NCI-H1092 (cell line): ENCODE measurements at places on chromosomes 16 and 17.

- peak; percentile 71 for DNase-seq
These were observed at the start of gene MAP3K14 for GRCh38 chr17:45316434-45317110. MAP3K14 (minus strand) TSS chr17:45317020; CDS start chr17:45290745, 26,275 bp downstream.

DNA sequence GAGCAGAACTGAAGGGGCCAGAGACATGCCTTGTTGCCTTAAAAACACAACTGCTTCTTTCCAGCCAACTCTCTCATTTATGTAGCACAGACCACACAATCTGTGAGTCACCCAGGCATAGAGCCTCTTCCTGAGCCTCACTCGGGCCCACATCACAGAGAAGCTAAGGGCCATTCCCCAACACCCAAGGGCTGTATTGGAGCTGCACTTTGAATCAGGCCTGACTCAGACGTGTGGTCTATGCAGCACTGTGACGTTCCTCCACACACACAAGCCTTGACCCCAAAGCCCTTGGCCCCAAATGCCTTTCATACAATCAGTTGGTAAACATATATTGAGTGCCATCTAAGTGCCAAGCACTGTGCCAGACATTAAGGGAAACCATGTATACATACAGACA is 308.9 kb upstream of the DYNLRB2 start:
- no peak for DNase-seq

DNA sequence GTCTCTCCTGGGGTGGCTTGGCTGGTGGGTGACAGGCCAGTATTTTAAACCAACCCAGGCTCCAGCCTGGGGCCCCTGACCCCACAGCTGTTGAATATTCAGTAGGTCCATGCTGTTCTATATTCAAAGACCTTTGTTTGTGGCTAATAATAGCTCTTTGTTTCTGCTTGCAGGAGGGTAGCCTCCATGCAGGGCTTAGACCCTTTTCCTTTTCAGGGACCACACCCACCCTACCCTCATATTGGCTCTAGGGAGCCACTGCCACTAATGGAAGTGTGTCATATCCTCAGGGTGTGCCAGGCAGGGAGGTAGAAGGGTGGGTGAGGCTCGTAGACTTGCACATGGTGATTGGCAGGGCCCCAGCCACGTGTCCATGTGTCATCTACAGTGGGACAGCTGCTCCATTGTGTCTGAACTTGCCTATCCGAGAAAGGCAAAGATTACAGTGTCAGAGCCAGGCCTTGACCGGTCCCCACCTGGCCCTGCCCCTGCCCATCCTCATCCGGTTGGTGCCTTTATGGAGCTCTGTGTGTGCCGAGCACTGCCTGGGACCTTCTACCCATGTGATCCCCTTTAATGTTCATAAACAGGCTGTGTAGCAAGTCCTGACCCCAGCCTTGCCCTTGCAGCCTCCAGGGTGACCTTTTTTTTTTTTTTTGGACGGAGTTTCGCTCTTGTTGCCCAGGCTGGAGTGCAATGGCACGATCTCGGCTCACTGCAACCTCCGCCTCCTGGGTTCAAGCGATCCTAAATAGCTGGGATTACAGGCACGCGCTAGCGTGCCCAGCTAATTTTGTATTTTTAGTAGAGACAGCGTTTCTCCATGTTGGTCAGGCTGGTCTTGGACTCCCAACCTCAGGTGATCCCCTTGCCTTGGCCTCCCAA is 22.1 kb downstream of the TMC7 start:
- no peak for DNase-seq

DNA sequence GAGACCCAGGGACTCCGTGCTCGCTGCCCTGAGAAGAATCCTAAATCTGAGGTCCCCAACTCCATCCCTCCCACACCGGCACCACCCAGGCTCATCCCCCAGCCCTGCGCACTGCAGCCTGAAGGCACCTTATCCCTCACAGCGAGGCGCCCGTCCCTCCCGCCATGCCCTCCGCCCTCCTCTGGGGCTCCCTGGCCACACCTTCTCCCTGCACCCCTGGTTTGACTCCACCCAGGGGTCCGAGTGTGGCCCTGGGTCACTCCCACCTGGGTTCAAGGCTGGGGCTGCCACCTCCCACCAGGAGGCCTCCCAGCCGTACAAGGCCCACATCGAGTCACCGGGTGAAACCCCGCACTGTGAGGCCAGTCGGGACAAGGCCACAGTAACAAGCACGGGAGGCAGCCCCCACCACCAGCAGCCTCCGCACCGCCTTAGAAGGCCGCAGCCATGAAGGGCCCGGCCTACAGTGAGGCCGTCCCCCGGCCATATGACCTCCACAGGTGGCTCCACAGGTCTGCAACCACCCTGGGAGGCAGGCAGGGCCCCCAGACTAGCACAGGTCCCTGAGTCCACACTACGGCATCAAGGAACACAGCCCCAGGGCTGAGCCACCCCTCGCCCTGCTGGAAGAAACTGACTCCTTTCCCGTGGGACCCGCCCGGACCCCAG is 8.3 kb downstream of the HAGH start:
- no peak for DNase-seq

DNA sequence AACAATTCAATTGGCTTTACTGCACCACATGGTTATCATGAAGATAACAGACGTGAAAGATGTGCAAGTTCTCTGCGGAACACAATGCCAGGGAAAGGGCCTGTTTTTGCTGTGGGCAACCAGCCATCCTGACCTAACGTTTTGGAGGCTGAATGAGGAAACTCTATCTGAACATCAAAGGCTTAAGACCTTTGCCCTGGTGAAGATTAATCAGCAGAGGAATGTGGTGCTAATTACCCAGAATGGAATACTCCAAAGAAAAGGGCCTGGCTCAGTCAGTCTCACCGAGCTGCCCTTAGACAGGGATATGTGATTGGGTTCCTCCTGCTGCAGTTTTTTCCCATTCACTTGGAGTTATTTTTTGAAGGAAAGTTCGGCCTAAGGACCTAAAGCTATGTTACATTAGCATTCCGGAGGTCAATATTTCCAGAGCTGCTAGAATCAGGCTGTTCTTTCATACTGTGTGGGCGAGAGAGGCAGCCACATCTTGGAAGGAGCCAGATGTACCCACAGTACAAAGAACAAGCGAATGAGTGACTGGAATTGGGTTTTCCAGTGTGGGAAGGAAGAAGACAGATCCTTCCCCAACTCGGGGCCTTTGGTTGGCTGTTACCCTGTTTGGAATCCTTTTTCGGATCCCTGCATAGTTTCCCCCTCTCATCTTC is 15.5 kb downstream of the ASIC2 start:
- no peak for DNase-seq

DNA sequence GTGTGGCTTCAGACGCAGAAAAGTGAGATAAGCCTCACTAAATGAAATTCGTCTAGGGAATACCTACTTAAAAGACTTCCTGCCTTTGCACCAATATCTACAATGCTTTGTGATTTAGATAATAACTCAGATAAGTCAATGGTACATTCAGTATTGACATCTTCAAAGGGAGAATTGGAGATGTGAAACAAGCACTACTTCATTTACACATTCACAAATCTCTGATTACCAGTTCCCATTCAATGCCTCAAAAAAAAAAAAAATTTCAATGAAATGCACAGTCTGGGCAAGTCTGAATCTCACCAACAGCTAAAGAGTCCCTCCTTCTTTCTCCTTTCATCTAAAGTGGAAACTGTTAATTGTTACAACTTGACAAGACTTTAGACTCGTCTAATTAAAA is 3.7 kb downstream of the PHF12 start:
- no peak for DNase-seq

GRCh38 chr16:80085606-80086005 is 455.2 kb upstream of the DYNLRB2 start:
- DNase-seq = no peak

GRCh38 chr17:61468263-61468907 is 16.2 kb downstream of the TBX4 start:
- DNase-seq = no peak

DNA sequence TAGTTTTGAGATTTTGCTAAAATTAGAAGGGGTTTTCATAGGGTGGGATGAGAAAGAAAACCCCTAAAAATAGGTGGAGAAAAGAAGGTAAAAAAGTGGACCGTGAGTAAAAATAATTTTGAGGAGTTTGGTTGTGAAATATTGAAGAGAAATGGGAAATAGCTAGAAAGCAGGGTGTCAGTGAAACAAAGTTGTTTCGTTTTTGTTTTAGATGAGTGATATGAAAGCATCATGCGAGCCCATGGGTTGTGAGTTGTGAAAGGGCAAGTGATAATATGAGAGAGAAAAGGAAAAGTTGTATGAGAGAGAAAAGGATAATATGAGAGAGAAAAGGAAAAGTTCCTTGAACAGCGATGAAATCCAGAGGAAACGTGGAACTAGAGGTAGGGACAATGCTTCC is 7.3 kb upstream of the SMIM36 start:
- DNase-seq = no peak

- DNase-seq = no peak
These were observed 35.1 kb downstream of the TLE7 start for GRCh38 chr16:71406724-71407123.

- no peak for DNase-seq
These were observed 8.6 kb downstream of the ADGRG1 start for GRCh38 chr16:57637020-57637419.

DNA sequence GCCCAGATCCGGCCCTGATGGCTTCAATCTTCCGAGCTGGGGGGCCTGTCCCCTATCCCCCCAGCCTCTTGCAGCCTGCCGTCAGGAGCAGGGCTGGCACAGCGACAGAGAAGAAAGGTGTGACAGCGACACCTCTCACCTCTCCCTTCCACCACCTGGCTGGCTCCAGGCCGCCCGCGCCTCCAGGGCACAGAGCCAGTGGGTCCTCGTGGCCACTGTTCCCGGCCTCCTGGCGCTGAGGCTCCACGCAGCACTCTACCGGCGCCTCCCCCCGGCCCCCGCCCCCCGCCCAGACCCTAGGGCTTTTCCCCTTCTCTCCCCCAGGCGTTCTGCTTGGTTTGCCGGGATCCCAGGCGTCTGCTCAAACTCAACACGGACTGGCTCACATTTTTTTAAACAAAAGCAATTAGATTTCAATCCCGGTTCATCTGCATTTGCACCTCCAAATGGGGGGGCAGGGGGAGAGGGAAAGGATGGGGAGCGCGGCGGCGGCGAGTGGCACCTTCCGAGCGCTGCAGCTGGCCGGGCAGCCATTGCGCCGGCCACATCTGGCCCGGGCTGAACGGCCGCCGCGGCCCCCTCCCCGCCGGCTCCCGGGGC is 12.8 kb upstream of the CBX8 start:
- DNase-seq = peak; percentile 51

DNA sequence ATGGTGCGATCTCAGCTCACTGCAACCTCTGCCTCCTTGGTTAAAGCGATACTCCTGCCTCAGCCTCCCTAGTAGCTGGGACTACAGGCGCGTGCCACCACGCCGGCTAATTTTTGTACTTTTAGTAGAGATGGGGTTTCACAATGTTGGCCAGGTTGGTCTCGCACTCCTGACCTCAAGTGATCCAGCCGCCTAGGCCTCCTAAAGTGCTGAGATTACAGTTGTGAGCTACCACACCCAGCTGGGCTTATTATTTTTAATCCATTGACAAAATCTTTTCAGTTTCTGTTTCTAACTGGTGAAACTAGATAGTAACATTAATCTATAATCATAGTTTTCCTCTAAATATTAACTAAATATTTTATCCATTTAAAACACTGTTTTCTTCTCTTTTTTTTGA is 5.9 kb downstream of the FAM234A start:
- no peak for DNase-seq

- DNase-seq = no peak
These were observed 30.1 kb downstream of the TRPV3 start for GRCh38 chr17:3527468-3527867.

DNA sequence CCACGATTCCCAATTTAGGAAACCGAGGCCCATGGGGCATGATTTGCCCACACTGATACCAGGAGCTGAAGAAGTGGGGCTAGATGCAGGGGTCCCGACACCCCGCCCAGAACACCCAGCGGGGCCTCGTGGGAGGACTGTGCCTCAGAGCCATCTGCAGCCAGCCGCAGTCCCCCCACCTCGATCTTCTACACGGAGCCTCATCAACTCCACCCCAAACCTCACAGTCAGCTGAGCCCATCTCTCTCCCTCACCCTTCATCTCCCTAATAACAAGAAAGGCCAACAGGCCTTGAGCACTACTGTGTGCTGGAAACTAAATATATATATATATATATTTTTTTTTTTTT is 4.2 kb downstream of the ITGAE start:
- DNase-seq = no peak

DNA sequence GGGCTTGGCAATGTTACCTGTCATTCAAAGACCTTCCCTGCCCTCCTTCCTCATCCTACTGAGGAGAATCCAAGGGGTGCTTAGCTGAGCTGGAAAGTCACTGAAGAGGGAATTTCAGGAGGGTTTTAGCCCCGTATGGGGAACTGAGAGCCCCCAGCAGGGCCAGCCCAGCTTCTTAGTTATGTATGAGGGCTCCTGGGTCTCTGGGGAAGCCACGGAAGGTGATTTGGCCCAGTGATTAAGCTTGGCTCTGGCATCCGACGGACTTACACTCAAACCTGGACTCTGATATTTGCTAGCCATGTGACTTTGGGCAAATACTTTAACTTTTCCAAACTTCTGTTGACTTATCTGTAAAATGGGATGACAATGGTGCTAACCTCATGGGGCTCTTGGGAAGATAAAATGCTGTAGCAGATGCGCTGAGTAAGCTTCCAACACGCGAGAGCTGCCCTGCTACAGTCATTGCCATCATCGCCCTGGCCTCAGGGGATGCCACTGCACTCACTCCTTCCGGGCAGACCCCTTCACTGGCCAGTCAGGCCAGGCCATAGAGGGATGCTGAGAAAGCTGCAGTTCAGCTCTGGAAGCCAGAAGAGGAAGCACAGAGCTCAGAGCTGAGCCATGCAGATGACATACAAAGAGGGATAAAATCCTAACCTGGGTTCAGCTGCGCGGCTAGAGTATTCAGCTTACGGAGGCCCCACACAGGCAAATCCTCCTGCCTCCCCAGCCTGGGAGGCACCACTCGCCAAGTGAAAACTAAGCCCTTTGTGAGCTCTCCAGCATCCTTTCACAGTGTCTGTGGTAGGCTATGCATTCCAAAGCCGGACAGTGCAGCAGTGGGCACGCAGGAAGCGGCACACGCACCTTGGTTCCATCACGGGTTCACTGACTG is 44.9 kb upstream of the PIK3R6 start:
- DNase-seq = no peak

DNA sequence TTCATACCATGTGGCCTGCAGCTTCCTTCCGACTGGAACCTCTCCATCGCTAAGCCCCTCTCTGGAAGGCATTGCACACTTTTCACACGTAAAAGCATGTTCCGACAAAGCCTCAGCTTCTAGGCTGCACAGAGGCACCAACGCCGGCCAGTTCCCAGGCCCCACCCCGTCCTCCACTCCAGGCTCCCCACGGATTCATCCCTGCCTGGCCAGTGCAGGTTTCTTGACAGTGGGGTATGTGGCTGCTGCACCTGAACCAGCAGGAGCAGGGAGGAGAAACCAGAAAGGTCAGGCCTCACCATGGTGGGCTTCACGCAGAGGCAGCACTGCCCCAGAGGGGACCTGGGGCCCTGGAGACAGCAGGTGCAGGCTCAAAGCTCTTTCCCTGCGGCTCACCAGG is 14.2 kb downstream of the TIMM22 start:
- DNase-seq = no peak

GRCh38 chr16:78784771-78785170 is 685.3 kb downstream of the WWOX start:
- no peak for DNase-seq

GRCh38 chr17:36034127-36034526 is 16.4 kb upstream of the CCL23 start:
- no peak for DNase-seq

GRCh38 chr16:2967721-2968161 is 1.4 kb upstream of the PAQR4 start:
- DNase-seq = no peak
